Activated T-cell treated with anti-CD3 and anti-CD28 coated beads for 4 hours (primary cell): ENCODE measurements at places on chromosomes 13 and 19.
A peak's percentile ranks its signal among the peaks of the same experiment; 100 is the strongest.

GRCh38 chr13:31625115-31625514 lies 114.2 kb upstream of the RXFP2 start:
- DNase-seq = no peak

DNA sequence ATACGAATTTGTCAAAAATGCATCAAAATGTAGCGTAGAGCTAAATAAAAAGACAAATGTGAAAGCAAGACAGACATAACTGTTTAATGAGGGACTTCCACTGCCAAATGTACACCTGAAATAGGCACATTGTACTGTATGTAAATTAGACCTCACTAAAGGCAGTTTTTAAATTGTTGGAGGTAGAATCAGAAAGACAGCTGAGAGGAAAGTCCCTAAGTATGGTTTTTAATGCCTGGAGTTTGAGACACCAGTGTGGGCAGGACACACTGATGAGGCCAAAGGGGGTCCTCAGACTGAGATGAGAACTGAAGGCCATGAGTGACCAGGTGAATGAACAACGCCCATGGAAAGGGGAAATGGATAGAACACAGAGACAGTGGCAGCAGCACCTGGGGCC lies 22.9 kb downstream of the MED26 start:
- no peak for DNase-seq

DNA sequence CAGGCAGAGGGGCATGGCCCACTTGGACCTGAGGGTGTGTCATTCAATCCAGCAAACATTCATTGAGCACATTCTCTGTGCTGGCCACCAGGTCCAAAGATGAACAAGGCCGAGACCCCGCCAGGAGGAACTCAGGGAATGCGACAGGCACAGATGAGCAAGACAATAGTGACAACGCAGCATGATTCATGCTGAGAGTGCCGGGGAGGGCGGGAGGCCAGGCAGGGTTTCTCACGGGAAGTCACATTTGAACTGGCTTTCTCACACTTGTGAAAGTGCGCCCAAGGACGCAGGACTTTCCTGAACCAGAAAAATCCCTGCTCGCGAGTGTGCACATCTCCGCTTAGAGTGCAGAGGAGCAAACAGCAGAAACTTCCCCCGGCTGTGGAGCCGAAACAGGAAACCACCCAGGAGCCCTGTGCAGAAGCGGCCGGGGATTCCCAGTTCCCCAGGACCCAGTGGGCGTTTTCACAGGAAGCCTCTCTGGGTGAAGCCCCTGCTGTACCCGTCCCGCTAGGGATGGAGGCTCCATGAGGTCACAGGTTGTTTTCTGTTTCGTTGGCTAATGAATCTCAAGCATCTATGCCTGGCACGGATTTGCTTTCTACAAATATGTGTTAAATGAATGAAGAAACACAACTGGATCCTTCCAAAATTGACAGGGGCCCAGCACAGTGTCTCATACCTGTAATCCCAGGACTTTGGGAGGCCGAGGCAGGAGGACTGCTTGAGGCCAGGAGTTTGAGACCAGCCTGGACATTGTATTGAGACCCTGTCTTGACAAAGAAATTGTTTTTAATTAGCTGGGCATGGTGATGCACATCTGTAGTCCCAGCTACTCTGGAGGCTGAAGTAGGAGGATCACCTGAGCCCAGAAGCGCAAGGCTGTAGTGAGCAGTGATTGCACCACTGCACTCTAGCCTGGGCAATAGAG lies 68.4 kb upstream of the TM9SF2 start:
- peak; percentile 68 for DNase-seq

- DNase-seq = no peak
Observed at GRCh38 chr13:28047757-28048388, 52.5 kb downstream of the FLT3 start.

- no peak for DNase-seq
Observed at GRCh38 chr19:4981681-4981958, 12.7 kb downstream of the KDM4B start.

DNA sequence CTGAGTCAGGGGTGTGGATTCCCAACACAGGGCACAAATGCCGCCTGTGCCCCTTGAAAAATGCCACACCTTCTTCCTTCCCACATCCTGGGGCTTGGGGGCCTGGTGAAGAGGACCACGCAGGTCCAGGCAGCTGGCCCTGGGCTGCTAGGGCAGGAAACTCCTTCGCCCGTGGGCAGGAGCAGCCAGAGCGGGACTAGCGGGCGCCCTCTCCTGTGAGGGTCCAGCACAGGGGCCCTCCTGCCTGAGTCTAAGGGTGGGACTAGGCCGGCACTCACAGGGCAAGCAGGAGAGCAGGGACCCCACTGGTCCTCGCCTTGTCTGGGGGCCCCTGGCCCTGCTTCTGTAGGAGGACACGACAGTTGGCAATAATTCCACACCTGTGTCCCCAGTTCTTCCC lies 7.5 kb upstream of the CEBPA start:
- DNase-seq = no peak

DNA sequence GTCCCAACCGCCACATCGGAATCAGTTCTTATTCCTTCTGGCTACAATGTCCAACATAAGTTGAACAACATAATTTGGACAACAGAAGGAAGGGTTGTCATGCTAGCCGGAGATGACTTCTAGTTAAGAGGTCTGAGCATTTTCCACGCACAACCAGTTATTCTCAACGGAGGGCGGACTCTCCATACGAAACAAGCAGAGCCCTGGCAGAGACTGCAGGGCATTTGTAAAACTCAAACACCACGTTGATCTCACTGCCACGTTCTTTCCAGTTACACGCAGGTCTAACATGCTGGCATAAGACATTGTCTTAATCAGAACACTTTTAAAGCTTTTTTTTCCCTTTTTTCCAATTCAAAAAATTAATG lies 38.3 kb upstream of the DCUN1D2 start:
- no peak for DNase-seq

DNA sequence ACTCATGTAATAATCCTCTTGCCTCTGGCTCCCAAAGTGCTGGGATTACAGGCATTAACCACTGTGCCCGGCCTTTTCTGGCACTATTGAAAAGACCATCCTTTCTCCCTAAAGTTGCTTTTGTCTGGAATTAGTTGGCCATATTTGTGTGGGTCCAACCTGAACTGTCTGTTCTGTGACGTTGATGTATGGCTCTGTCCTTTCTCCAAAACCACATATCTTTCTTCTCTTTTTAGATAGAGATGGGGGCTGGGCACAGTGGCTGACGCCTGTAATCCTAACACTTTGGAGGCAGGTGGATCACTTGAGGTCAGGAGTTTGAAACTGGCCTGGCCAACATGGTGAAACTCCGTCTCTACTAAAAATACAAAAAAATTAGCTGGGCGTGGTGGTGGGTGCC lies 17.9 kb downstream of the DNM2 start:
- DNase-seq = no peak

DNA sequence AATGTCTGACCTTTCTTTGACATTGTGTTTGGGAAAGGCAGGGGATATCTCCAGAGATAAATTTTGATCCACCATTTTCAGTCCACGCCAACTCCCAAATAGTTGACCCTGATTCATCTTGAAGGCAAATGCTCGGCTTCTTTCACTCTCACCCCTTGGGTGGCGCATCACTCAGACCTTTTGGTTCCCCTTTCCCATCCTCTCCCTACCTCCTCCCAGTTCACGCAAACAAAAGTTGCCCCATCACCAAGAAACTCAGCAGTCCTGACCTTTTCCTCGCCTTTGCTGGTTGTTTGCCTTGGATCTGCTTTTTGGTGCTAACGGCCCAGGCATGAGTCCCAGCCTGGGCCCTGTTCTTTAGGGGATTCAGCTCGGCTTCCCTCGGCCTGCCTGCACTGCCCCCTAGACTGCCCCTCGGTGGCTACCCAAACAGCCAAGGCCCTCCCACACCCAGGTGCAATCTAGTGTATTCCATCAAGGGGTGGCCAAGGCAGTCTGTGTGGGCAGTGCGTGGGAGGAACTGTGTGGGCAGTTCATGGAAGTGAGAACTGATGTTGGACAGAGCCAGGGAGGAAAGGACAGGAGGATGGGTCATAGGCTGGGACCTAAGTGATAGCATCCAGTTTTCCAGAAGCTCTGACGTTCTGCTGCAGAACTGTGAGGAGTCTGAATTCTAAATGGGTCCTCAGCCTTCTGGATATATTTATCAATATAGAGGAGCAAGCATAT lies 255.7 kb downstream of the DLEU7 start:
- DNase-seq = no peak

- peak; percentile 32 for DNase-seq
Observed at GRCh38 chr19:3783660-3784584, 2.3 kb downstream of the MATK start.

DNA sequence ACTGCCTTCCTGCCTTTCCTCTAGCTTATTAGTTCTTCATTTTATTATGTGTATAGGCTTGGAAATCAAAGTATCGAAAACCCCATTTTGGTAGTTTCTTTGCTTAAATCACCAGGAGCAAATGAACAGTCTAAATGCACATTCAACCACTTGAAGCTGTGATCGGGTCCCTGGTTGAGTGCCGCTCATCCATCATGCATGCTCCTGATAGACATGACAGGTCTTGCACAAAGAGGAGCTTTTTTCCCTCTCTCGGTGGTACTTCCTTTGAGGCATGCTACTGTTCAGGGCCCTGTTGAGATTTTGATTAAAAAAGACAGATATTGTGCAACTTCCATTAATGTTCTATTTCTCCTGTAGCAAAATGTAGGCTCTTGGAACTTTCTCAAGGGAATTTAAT lies 185.8 kb downstream of the OLFM4 start:
- DNase-seq = no peak

DNA sequence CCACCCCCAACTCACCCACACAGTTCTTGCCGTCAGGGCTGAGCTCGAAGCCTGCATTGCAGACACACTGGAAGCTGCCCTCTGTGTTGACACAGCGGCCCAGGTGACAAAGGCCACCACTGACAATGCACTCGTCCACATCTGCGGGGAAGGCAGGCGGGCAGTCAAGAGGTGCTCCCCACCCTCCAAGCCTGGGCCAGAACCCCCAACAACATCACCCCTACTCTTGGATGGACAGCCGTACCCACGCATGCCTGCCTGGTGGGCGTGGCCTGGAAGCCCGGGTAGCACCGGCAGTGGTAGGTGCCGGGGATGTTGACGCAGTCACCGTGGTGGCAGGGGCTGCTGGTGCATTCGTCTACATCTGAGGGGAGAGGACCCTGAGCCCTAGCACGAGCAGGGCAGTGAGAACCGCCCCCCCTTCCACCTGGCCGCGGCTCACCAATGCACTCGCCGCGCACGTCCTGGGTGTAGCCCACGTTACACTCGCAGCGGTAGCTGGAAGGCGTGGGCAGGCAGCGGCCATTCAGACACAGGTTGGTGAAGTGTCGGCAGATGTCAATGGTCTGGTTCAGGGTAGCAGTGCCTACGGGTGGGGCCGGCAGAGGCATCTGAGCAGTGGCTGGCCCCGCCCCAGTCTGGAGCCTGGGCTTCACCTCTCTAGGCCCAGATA lies 13.3 kb downstream of the FBN3 start:
- no peak for DNase-seq

DNA sequence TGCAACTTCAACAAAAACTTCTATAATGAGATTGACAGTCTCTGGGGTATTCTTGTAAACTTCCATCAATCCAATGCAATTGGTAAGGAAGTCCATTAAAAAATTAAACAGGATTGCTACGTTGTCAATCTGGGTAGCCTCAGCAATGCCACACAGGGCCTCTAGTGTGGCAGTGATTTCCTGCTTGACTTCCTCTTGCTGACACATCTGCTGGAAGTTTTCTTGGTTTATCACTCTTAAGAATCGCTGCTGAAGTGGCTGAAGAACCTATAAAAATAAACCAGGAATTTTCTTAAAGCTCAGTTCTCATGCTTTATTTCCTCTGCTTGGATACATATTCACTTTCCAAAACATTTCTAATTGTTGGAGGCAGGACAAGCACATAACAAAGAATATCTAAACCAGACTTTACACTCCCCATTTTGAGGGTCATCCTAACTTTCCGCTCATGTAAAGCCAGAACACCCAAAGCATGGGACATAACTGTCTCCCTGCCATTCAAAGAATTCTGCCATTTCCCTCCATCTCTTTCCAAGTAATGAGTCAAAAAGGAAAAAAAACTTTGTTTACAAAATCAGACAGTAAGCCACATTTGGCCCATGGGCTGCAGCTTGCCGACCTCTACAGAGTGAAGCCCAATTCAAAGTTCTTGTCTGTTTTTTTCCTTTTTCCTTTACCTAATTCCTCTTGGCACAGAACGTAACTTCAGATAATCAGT lies 23.2 kb upstream of the EEF1AKMT1 start:
- DNase-seq = no peak

- no peak for DNase-seq
Observed at GRCh38 chr19:34135054-34135800, 37.1 kb upstream of the LSM14A start.

DNA sequence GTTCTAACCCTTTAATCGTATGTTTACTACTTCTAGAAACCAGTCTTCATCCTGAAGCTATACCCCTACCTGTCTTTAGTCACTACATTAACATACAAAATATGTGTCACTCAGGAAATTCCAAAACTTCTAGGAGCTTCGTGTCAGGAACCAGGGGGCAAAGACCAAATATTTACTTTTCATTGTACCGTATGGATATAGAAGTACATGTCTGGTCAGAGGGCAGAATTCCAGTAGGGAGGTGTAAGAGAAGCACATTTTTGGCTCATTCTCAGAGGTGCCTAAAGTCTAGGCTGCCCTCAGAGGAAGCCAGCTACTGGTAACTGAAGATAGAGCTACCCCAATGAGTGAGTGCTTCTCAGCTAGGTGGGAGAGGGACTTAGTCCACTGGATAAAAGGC lies 320.7 kb downstream of the DIAPH3 start:
- no peak for DNase-seq

DNA sequence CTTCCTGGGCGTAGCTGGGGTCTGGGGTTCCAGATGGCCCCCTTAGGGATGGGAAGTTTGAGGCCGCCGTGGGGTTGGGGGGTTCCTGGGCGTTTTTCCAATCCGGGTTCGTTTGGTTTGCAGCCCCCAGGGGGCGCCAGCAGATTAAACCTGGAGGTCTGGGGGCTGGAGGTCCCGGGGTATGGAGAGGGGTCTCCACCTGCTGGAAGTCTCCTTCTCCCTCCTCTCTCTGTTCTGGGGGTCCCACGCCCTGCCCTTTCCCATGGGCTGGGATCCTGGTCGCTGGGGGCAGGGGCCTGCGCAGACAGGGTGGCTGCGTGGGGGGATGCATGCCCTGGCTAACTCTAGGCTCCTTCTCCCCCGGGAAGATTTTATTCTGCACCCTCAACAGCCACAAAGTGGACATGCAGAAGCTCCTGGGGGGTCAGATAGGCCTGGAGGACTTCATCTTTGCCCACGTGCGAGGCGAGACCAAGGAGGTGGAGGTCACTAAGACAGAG lies 899 bp downstream of the GIPC3 start:
- DNase-seq = peak; percentile 38

DNA sequence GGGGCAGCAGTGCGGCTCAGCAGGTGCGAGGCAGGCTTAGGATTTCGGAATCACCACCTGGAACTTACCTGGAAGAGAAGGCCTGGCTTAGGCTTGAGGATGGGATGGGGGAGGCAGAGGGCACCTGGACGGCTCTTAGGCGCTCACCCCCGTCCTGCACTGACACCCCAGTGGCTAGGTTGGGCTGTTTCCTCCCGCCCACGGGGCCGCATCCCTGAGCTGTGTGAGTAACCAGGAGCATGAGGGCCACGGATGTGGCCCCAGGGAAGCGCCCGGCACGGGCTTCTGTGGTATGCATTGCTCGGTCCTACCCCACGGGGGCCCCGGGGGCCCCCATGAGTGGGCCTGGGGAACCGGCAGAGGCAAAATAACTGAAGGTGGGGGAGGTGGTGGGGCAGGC lies 2.4 kb upstream of the NKPD1 start:
- no peak for DNase-seq
